LHCN-M2 (cell line): ENCODE measurements at places on chromosomes 12 and 14.
A peak's percentile ranks its signal among the peaks of the same experiment; 100 is the strongest.

GRCh38 chr12:52156757-52157565, 34.9 kb downstream of the KRT80 start:
- no peak for DNase-seq

- DNase-seq, result peak; percentile 97
Measured at GRCh38 chr12:109949089-109949488, 47.1 kb downstream of the GIT2 start.

DNA sequence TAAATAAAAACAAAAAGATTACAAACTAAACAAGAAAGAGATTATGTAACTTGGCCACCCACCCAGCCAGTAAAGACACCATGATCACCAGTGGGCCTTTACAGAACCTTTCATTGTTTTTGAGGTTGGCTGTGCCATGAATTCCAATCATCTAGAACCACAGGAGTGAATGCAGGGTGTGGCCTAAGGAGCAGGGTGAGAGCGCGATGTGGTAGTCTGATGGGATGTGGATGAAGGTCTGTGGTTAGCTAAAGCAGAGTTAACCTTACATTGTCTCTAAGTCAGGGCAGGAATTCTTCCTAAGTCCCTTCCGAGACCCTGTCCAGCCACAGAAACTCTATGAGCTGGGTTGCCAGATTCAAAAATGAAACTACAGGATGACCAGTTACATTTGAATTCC, 54.0 kb upstream of the CDKN3 start:
- no peak for DNase-seq

GRCh38 chr12:110109037-110109836, 14.9 kb upstream of the IFT81 start:
- DNase-seq, result peak; percentile 96

- peak; percentile 19 for DNase-seq
Measured at GRCh38 chr12:4526923-4527546, 11.7 kb upstream of the RAD51AP1 start.

DNA sequence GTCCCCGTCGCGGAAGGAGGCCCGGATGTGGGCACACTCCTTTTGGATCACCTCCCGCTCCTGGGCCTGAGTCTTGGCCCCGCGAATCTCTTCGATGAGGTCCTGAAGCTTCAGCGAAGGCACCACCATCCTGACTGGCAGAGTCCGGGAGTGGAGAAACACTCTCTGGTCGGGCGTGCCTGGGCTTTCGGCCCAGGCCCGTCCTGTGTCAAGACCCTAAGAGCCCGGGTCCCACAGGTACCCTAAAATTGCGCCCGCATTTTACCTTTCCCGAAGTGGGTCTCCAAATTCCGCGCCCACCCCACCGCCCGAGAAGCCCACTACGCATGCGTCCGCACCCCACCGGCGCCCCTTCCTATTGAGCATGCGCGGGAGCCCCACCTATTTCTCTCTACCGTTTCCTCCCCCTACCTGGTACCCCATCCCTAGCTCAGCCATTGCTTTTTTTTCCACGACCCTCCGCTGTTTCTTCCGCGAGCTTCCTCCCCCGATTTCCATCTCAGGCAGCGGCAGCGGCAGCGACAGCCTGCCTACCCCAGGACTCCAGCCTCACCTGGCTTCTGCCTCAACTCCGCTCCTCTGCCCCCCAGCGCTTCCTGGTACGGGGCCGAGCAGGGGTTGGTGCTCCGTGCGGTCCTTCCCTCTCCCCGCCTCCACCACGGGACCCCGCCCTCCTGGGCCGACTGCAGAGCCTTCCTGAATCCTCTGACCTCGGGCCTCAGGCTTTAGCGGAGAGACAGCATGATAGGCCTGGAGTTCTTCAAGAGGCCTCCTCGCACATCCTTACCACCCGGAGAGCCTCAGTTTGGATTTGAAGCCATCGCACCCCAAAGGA, at the start of gene AP1G2:
Gene AP1G2, minus strand, starts transcription at position 606 of the 835 bp plus-strand sequence. Its CDS starts 477 bp downstream, at position 129.
- peak; percentile 59 for DNase-seq

- peak; percentile 37 for DNase-seq
Measured at GRCh38 chr14:52032204-52032801, 36.6 kb downstream of the NID2 start.

DNA sequence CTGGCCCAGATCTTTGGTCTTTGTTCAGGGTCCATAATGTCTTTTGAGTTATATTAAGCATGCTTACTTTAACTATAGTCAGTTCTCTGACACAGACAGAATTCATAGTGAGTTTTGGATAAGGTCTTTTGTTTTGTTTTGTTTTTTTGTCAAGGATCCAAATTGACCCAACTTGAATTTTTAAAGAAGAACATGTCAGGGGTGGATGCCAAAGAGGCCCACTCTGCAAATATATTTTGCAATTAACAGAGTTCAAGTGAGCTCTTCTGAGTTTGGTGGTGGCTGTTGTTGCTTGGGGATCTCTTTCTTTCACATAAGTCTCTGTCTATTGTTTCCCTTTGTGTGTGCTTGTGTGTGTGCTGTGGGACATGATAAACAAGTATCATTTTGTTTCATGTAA, 34.4 kb upstream of the PMCH start:
- DNase-seq, result no peak

GRCh38 chr12:97312570-97313135, 150.0 kb upstream of the RMST start:
- no peak for DNase-seq

- no peak for DNase-seq
Measured at GRCh38 chr12:3045989-3046388, 31.2 kb upstream of the TSPAN9 start.

DNA sequence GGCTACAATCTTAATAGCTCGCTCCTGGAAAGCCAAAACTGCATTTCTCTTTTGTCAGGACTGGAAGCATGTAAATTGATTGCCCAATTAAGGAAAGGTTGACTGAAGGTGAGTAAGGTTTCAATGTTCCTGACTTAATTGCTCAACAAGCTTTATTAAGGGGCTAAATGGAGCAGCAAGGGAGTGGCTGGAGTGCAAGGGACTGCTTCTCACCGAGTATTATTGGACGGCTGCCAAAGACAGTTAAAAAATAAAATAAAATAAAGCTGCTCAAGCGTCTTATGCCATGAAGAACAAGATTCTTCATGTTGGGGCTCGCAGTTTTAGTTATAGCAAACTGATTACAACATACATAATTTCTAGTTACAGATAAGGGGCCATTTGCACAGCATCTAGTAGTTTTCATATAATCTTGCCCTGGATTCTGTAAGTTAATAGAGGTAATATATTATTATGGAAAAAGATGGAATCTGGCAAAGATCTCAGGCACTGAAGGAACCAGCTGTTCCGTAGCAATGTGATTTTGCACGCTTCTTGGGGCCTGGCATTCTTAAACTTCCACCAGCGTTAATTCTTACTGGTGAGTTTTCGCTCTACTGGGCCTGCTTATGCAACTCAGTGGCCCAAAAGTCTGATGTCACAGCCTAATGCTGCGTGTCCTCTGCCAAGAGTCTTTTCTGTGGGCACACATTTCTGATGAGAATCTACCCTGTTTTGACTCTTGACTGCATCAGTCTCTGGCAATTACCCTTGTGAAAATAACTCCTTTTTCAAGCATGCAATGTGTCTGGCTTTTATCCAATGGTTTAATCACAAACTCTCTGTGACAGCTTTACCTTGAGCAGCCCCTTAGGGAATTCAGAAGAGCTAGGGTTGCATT, 108.5 kb downstream of the SLC38A1 start:
- peak; percentile 82 for DNase-seq

- DNase-seq, result peak; percentile 91
Measured at GRCh38 chr12:108853981-108854446, 3.4 kb downstream of the SSH1 start.

GRCh38 chr12:131918311-131919050, 10.6 kb upstream of the PUS1 start:
- DNase-seq, result no peak

GRCh38 chr14:95511687-95512086, 4.8 kb downstream of the SYNE3 start:
- no peak for DNase-seq

DNA sequence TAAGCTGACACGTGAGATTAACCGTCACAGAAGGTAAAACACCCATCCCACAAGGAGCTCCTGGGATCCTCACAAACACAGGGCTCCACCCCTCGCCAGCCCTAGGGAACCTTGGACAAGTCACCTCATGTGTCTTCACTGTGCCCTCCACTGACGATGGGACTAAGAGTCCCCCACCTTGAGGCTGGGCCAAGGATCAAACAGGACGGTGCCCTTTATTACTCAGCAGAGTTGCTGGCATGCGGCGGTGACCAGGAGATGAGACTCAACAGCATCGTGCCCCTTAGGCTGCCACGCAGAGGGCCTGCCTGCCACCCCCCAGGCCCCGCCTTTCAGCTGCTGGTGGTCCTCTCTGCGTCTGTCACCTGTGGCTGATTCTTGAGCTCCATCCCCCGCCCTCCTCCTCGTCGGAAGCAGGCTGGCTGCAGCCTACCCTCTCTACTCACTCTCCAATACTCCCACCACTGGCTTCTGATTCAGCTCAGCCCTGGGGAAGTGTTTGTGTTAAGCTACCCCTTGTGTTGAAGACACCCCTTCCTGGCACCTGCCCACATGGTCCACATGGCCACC, 105.2 kb downstream of the DICER1 start:
- no peak for DNase-seq

- DNase-seq, result peak; percentile 33
Measured at GRCh38 chr14:89013098-89013504, 188.7 kb downstream of the TTC8 start.

DNA sequence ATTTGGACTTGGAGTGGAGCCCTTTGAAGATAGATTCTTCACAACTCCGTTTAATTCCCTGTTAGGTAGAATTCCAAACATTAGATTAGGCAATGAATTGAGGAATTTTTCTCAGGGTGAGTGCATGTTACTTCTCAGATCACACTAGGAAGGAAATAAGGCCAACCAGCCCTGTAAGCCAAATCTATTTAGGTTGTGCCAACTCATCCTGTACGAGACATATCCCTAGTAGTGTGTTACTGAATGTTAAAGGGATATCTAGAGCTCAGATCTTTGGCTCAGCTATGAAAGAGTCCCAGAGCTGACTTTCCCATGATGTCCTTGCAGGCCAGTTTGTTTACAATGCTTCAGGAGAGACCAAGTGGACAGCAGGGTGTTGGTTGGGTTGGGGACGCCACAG, 45.6 kb downstream of the GPHB5 start:
- DNase-seq, result no peak

GRCh38 chr14:54645639-54646038, 78.7 kb downstream of the SAMD4A start:
- no peak for DNase-seq

DNA sequence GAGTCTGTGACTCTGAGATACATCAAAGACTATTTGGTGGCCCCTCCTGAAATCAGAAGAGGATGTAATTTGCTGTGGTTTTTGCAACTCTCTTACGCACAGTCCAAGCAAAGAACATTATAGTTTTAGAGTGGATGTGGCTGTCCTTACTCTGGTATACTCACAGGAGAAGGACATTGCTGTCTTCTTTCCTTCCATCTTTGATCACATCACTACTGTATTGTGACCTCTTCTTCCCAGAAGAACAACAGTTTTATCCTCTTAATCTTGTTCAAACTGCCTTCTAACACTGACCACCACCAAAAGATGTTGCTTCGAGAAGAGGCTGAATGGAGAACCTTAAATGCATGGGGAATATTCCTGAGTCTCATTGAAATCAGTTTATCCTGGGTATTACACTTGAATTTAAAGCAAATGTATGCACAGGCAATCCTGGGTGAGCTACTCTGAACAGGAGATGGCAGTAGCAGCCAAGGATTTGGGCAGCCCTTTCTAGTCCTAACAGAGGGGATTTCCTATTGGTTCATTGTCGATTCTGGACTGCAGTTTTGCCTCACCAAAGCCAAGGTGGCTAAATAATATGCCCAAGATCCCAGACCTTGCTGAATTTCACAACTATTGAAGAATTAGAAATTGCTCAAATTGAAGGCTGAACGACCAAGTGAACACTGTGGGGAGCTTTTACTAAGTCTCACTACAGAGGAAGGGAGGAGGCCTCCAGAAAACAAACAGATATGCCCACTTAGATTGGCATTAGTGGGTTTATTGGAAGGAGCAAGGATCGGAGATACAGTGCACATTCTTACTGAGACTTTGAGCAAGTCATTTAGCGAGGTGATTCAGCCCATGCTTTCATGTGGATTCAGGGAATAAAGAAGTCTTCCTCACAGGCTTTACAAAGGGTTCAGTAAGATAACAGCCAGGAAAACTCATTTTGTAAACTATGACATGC, 282.8 kb downstream of the PAWR start:
- peak; percentile 83 for DNase-seq

DNA sequence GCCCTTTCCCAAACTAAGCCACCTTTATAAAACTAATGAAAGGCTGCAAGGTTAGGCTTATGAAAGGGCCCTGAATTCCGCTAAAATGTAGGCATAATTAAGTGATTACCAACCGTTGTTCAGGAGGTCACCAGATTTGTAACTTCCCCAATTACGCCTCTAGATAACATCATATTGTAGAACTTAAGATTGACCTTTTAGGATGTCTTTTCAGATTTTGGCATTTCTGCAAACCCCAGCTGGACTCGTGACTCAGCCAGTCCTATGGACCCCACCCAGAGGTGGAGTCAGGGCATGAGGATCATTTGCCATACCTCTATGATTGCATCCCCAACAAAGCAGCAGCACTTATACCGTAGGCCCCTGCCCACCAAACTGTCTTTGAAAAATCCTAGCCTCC, 3.7 kb upstream of the LPCAT3 start:
- DNase-seq, result no peak

DNA sequence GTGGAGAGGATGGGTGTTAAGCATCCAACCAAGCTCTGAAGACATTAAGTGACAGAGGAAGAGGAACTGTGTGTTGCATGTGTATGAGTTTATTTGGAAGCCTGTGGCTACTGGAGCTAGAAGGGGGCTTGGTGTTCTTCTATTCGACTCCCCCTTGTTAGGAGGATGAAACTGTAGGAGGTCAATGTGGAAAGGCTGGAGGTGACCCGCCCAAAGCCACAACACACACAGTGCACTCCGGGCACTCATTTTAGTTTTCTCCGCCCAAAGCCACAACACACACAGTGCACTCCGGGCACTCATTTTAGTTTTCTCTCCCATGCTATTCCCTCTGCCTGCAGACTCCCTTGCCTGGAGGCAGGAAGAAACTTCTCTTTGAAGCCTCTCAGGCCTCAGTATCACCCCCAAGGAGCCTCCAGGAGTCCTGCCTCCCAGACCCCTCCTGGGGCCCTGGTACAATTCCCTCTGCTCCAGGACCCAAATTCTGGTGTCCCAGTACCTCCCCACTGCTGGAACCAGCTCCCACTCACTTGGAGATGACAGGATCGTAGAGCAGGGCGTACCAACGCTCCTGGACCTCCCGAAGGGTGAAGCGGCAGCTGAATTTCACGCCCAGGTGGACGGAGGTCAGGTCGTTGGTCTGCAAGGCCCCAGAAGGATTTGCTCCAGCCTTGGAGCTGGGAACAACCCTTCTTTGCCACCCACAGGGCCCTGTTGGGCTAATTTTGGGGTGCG, 3.8 kb downstream of the MCRS1 start:
- no peak for DNase-seq

DNA sequence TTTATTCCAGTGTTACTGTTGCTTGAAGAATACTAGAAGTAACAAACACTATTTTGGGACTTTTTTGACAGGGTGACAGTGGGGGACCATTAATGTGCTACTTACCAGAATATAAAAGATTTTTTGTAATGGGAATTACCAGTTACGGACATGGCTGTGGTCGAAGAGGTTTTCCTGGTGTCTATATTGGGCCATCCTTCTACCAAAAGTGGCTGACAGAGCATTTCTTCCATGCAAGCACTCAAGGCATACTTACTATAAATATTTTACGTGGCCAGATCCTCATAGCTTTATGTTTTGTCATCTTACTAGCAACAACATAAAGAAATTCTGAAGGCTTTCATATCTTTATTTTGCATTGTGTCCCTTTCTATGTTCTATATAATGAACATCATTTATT, 44.5 kb downstream of the TMPRSS12 start:
- no peak for DNase-seq
